ENCODE measurements at places on chromosomes 3 and 15.
A peak's percentile ranks its signal among the peaks of the same experiment; 100 is the strongest.

- no peak for DNase-seq
Measured at GRCh38 chr15:96343113-96344059, 12.9 kb downstream of the NR2F2 start.

DNA sequence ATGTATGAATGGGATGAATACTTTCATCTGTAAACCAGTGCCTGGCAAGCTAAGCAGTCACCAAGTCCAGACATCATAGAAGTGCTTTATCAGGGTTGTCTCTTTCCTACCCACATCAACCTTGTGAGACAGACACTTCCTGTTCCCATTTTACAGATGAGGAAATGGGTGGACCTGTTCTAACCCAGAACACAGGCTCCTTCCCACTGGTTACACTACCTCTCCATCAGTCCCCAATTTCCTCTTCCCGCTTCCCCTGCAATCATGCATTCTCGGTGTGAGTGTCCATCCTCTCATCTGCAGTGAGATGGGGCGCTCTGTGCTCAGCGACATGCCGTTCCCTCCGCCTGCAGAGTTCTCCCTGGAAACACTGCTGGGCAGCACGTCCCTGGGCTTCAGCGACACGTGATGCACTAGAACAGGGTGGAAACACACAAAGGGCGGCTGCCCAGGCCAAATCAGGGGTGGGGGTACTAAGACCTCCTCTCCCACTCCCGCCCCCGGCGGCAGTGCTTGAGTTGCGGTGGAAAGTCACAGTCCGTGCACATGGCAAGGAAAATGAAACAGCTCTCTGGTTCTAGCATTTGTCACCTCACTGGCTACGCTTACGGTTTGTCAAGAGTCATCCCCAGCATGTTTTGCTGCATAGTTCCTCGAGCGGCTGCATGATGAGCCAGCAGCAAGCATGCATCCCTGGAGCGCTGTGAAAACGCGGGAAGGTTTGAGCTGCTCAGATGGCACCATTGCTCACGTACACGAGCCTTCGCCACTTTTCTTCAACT, 201.1 kb downstream of the ADAMTS17 start:
- no peak for DNase-seq

- DNase-seq = no peak
Measured at GRCh38 chr3:72633121-72633520, 215.1 kb downstream of the SHQ1 start.

- DNase-seq = no peak
Measured at GRCh38 chr3:58293516-58293915, 12.5 kb upstream of the RPP14 start.

DNA sequence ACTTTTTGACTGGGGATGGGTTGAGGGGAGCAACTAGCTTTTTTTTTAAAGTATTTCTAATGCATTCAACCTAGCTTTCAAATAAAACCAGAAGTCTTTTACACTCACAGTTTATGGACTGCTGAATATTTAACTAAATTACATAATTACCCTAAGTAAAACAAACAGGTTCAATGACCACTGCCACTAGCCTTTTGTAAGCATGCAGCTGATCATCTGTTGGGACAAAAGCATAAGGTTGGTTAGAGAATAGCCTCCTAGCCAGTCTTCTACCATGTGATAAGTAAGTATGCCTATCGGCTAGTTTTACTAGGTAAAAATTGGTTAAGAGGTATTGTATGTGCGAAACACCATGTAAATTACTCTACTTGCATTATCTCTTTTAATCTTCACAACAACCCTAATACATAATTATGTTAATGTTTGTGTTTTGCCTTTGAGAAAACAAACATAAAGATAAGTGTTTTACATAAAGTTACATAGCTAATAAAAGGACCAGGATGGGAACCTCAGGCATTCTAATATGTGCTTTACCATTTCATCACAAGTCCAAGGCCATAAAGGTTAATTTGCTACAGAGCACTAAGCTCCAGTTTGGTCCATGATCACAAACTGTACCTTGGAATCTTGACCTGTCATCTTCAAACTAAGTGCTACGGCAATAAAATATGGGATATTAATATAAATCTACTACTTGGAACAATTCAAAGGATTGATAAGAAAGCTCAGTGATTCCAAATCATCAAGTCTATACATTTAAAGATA, 13.2 kb downstream of the PFN2 start:
- DNase-seq = no peak

- DNase-seq = no peak
Measured at GRCh38 chr3:179299999-179300613, 22.7 kb upstream of the ZNF639 start.

GRCh38 chr3:104629038-104629437, 737.7 kb upstream of the ALCAM start:
- DNase-seq = no peak

GRCh38 chr3:141083836-141084649, 32.9 kb downstream of the SPSB4 start:
- no peak for DNase-seq

- no peak for DNase-seq
Measured at GRCh38 chr3:157204431-157204830, 44.5 kb upstream of the CCNL1 start.

DNA sequence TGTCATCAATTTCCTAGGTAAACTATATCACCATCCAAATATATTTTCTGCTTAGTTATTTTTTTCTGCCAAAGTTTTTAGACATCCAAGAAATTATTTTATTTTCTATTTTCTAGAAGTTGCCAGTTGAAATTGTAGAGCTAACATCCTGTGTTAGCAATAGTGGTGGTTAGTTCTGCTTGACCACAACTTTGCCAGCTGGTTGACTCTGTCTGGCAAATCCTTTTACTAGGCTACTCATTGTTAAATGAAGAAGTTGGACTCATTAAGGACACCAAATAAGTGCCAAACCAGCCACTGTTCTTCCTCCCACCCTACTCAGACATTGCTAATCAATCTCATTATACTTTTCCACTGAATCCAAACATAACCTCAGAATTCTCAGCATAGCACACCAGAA, 15.4 kb upstream of the CRBN start:
- DNase-seq = no peak

DNA sequence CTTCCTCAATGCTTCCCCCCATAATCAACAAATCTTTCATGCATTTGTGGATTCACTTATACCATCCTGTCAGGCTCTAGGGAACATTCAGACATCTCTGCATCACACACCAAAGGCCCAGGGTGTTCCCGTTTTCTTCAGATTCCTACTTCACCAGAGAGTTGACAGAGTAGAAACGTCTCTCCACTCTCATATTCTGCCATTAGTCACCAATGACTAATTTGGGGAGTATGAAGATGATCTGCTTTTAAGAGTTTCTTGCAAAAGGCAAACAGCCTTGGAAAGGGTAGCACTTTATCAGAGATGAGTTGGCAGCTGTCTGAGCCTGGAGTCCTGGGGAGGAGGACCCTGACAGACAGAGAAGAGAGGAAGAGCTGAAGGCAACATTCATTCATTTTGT, 55.8 kb upstream of the DGKG start:
- no peak for DNase-seq

GRCh38 chr3:177484206-177484605, 286.9 kb upstream of the TBL1XR1 start:
- no peak for DNase-seq

DNA sequence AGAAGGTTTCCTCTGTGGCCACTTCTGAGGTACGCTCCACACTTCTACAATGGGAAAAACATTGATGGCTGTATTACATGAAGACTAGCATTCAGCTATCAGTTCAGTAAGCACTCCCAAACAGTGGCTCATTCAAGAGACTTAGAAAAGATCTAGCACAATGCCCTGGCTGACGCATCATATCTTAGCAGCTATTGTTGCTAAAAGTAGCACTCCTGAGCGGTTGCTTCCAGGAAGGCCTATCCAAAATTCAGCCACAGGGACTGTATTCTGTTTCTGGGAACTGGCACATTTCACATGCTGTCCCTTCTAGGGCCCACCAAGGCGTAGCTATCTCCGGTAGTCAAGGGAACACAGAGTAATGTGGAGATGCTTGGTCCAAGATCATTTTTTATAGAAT, 21.2 kb upstream of the SPRED1 start:
- no peak for DNase-seq

DNA sequence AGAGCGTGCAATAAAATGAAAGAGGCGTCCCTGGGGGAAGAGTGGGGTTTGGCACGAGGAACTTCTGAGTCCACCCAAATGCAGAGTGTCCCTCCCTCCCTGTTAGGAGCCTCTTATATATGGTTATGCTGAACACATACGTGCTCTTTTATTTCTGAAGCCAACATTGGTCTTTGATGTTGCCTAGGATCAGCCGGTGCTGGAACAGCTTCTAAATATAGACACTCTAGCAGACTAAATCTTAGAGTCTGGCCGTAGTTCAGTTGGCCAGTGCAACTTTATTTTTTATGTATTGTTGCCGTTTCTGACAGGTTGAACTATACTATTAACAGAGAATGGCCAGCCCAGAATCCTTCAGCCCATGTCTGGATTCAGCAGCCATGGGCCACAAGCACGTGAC, 128.7 kb downstream of the GHSR start:
- DNase-seq = no peak

DNA sequence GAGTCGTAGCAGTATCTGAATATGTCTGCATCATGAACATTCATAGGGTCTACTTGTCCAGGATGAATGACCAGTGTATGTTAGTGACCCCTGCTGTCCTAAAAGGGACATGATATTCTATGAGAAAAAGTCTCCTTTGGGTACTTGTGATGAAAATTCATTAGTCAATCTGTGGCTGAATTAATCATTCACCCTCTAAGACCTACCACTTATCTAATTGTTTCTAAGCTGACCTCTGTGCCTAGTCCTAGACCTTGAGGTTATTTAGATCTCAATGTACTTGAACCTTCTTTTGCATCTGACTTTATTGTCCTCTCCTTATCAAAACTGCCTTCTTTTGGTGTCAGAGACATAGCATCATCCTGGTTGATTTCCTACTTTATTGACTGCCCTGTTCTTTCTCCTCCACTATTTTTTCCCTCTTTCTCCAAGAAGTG, 799.3 kb downstream of the DIPK2A start:
- no peak for DNase-seq

DNA sequence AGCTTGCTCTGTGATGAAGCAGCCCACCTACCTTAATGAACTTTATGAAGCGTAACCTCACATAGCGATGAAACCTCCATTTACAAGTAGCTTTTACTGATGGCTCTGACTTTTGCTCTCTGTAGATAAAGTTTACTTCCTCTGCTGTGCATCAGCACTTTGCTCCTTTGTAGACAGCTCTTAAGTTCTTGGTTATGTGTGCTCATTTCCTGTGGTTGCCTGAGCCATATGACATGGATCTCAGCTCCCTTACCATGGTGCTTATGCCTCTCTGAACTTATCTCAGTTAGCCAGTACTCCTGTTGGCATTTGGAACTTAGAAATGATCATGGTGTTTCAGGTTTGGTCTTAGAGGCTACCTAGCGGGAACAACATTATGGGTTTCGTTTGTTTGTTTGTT, 7.8 kb downstream of the MFSD1 start:
- DNase-seq = no peak

GRCh38 chr15:77034695-77035489, 36.0 kb downstream of the TSPAN3 start:
- peak; percentile 68 for DNase-seq

DNA sequence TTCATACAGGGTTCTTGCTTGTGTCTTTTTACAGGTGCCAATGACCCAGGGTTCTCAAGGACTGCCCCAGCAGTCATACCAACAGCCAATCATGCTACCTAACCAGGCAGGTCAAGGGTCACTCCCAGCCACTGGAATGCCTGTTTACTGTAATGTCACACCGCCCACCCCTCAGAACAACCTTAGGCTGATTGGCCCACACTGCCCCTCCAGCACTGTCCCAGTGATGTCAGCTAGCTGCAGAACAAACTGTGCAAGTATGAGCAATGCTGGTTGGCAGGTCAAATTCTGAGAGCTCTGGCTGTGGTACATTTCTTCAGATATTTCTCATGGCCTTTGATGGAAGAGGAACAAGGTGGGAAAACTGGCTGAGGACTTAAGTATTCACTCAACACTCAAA, 154.3 kb downstream of the ARPP21 start:
- no peak for DNase-seq

GRCh38 chr15:39153716-39154115, 427.2 kb upstream of the THBS1 start:
- no peak for DNase-seq

DNA sequence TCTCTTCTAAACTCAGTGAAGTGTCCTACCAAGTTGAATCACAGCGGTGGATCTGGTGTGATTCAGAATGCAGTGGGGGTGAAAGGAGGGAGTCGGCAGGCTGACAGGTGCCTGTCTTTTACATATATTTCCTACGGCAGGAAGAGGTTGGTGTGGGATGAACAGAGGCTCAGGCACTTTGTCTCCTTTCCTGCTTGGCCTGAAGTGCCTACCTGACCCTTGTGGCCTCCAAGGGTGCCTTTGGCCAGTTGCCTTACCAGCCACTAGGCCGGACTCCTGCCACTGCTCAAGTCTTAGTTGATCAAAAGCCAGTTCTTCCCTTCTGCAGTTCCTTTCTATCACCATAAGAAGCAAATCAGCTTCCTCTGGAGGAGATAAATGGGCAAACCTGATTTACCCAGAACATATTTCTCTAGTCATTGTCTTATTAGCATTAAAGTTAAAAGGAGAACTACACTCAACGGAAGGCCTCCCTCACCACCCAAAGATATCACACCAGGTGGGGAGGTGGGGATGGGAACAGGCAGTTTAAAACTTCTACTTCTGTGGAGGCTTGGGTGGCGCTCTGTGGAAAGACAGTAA, 52.1 kb downstream of the CRTC3 start:
- DNase-seq = no peak

- no peak for DNase-seq
Measured at GRCh38 chr3:127458696-127459604, 131.6 kb downstream of the TPRA1 start.
